Upper lobe of left lung (tissue), 6 donors: ENCODE measurements at places on chromosomes 5 and 9. TPM values are rescaled to one million over a fixed set of nuclear protein-coding genes. Genes with fewer than 3 reads are reported as not detected.
A peak's percentile ranks its signal among the peaks of the same experiment; 100 is the strongest.

DNA sequence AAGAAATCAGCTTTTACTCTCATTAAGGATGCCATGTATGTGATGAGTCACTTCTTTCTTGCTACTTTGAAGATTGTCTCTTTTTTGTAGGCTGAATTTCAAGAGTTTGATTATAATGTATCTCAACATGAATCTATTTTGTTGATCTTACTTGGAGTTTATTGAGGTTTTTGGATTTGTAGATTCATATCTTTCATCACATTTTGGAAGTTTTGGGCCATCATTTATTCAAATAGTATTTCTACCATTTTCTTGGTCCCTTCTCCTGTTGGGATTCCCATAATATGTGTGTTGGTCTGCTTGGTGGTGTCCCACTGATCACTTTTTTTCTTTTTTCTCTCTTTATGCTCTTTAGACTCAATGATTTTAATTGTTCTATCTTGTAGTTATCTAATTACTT lies 116.3 kb downstream of the CNTLN start:
- H3K27ac ChIP-seq = no peak overlapping the region
- no peak for DNase-seq
- H3K4me1 ChIP-seq = no peaks in the 10 kb centered on the region
- no peaks in the 10 kb centered on the region for H3K36me3 ChIP-seq

TMEM174 gene
- total RNA-seq = not detected

GRCh38 chr9:105725370-105725769 lies 31.0 kb downstream of the TMEM38B start:
- no peak for DNase-seq
- H3K27me3 ChIP-seq = no peaks in the 10 kb centered on the region
- no peak overlapping the region for H3K27ac ChIP-seq
- no peaks in the 10 kb centered on the region for H3K36me3 ChIP-seq
- H3K4me3 ChIP-seq = no peak overlapping the region

DNA sequence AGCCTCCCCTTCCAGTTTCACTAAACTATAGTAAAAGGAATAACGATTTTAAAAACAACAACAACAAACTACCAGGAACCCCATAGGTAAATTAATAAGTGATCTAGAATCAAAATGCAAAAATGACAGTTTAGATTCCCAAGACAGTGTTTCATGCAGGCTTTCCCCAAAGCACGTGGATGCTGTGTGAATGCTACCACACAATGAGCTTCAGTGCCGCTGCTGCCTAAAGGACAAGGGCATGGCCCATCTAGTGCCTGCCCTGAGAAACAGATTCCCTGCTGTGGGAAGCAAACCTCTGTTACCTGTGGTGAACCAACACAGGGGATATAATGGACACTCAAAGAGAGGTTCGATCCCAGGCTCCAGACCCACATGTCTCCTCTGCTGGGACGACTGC lies 23.7 kb upstream of the CKMT2 start:
- no peak overlapping the region for H3K4me3 ChIP-seq
- DNase-seq = no peak
- no peaks in the 10 kb centered on the region for H3K27me3 ChIP-seq
- H3K36me3 ChIP-seq = no peaks in the 10 kb centered on the region
- no peak overlapping the region for H3K27ac ChIP-seq

OSTF1 gene
- total RNA-seq = 48.2 TPM

- no peak overlapping the region for H3K4me3 ChIP-seq
- H3K4me1 ChIP-seq = peaks cover 49% of the 10 kb centered on the region
- H3K27me3 ChIP-seq = no peaks in the 10 kb centered on the region
- peak; percentile 15 for DNase-seq
- H3K27ac ChIP-seq = peak overlapping the region; percentile 66
- H3K36me3 ChIP-seq = peaks cover 9% of the 10 kb centered on the region
These were observed 77.0 kb upstream of the LRRTM2 start for GRCh38 chr5:138951986-138952735.

TIMD4 gene
- not detected for total RNA-seq

SARDH gene
- total RNA-seq = 37.7 TPM

GRCh38 chr9:93951655-93952118 lies 3.5 kb downstream of the BARX1 start:
- H3K4me3 ChIP-seq = peak overlapping the region; percentile 42
- peaks cover 50% of the 10 kb centered on the region for H3K4me1 ChIP-seq
- no peak for DNase-seq
- no peaks in the 10 kb centered on the region for H3K36me3 ChIP-seq
- H3K27me3 ChIP-seq = peaks cover 78% of the 10 kb centered on the region
- H3K27ac ChIP-seq = no peak overlapping the region

DNA sequence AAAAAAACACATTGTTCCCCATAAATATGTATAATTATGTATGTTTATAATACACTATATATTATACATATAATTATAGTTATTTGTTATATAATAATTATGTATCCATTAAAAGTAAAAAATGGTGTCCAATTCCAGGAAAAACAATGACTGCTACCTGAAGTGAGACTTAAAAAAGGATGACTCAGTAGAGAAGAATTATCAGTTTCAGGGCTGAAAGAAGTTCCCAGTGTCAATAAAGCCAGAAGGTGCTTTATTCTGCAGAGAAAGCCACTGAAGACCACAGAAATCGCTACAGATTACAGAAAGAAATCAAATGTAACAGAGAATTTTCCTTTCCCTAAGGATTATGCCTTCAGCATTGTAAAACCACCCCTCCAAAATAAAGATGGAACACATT lies 50.9 kb downstream of the ANKRD31 start:
- no peaks in the 10 kb centered on the region for H3K4me1 ChIP-seq
- H3K27me3 ChIP-seq = no peaks in the 10 kb centered on the region
- no peak for DNase-seq
- no peaks in the 10 kb centered on the region for H3K36me3 ChIP-seq
- H3K27ac ChIP-seq = no peak overlapping the region
- no peak overlapping the region for H3K4me3 ChIP-seq

DNA sequence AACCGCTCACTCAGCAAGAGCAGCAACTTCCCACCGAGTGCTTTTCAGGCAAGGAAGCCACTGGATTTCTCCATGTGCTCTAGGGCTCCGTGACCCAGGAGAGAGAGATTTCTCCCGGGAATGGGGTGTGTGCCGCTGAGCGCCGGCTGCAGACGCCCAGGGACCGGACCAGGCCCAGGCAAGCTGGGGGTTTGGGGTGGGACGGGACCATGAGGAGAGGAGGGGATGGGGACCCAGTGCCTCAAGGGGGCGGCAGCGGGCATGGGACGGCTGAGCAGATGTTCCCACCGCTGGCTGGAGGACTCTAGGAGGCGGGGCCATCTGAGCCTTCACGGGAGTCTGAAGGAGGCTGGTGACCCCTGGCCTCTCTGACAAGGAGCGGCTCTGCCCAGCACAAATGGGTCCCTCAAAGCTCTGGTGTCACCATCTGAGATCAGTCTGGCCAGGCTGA lies 8.5 kb downstream of the LCN9 start:
- H3K27ac ChIP-seq = no peak overlapping the region
- H3K4me3 ChIP-seq = no peak overlapping the region
- H3K4me1 ChIP-seq = no peaks in the 10 kb centered on the region
- no peaks in the 10 kb centered on the region for H3K27me3 ChIP-seq

DNA sequence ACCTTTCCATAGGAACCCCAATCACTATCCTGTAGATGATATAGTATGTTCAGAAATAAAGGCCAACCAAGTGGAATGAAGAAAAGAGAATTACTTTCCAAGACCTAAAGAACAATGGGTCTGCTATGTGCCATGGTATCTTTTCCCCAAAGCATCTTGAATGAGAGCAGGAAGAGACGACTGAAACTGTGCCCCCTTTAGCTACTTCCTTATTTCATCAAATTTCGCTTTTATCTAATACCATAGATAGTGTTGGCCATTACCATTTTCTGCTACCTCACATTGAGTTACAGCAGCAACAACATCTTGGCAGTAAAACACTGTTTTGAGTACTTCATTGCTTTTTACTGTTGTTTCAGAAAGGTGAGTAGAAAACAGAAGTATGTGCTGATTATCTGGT lies 266.6 kb downstream of the CD180 start:
- no peak overlapping the region for H3K4me3 ChIP-seq
- H3K36me3 ChIP-seq = no peaks in the 10 kb centered on the region
- H3K4me1 ChIP-seq = no peaks in the 10 kb centered on the region
- no peaks in the 10 kb centered on the region for H3K27me3 ChIP-seq
- H3K27ac ChIP-seq = no peak overlapping the region
